Cardiac muscle cell (in vitro differentiated cells and primary cell): ENCODE measurements at places on chromosomes 3 and 15.

GRCh38 chr3:184630861-184631471, 69.4 kb downstream of the EPHB3 start:
- no peak for DNase-seq

GRCh38 chr3:55477306-55478303, 9.5 kb downstream of the WNT5A start:
- DNase-seq = no peak

DNA sequence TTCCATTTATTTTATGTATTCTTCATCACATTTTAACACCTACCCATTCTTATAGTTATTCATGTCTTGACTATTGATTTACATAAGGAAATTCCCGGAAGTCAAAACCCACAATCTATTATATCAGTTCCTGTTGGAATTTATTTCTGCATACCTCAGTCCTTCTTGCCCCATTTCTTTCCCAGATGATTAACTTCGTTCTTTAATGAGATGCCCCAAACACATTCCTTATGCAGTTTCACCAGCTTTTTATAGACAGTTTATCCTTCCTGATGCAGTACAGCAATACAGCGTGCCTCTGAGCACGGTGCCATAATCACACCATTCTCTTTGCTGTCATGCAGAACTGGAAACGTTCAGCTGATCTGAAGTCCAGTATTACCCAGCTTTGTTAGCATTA, 175.8 kb upstream of the NANOGP8 start:
- no peak for DNase-seq

- no peak for DNase-seq
Measured at GRCh38 chr3:10173926-10174435, 9.3 kb downstream of the IRAK2 start.

DNA sequence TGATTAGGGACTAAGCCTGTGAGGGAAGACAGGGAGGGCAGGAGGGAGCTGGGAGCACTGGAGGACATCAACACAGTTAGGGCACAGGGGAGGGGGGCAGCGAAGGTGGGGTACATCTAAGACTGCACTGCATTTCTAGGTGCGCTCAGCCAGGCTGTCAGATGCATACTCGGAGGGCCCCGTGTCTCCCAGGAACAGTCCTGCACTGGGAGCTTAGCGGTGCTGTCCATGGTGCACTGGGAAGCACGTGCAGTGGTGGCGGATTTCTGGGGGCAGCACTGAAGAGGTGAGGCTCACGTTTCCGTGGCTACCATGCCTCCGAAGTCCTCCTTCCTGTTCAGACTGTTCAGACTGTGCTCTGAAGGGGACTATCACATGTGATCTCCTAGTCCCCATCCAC, 54.4 kb downstream of the ROPN1B start:
- DNase-seq = no peak

DNA sequence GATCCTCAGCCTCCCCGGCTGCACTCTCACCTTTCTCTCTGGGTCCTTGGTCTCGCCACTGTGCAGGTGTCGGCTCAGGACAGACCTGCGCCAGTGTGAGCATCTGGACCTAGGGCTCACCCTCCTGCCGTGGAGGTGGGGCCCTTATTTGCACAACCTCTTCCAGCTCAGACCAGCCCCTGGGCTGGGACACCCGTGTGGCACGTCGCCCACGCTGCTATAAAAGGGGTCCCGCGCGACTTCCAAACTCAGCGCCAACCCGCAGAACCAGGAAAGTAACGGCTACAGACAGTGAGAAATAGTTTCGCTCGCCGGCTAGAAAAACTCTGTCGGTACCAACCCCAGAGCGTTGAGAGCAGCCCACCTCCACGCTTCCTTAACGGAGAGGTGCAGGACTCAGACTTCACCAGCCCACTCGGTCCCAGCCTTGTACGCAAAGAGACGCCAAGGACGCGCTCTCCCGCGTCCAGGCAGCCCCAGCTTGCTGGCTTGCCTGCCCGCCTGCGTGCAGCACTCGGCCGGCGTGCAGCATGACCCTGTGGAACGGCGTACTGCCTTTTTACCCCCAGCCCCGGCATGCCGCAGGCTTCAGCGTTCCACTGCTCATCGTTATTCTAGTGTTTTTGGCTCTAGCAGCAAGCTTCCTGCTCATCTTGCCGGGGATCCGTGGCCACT, at the start of the genes DUOX2 and DUOXA2:
Gene DUOX2, minus strand, starts transcription at position 97 of the 675 bp plus-strand sequence. CDS start 761 bp downstream, outside the sequence.
Gene DUOXA2, plus strand, starts transcription at position 251 of the 675 bp plus-strand sequence. Its CDS starts 280 bp downstream, at position 531.
- DNase-seq = peak; percentile 40

DNA sequence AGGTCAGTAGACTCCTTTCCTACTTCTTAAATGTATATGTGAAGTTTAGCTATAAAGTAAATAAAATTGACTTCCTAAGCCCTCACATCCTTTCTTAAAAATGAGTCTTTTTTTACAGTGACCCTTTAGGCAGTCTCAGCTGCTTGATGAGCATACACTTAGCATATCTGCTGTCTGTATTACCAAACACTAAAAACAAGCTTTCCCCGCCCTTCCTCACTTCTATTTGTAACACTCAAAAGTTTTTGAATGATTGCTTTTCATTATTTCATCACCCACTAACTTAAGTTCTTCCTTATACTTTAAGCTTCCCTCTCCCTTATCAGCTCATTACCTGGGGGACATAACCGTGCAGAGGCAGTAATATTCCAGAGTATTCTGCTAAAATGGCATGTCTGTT, 89.4 kb downstream of the PLOD2 start:
- DNase-seq = no peak

GRCh38 chr15:95989392-95989791, 341.1 kb upstream of the NR2F2 start:
- DNase-seq = no peak

DNA sequence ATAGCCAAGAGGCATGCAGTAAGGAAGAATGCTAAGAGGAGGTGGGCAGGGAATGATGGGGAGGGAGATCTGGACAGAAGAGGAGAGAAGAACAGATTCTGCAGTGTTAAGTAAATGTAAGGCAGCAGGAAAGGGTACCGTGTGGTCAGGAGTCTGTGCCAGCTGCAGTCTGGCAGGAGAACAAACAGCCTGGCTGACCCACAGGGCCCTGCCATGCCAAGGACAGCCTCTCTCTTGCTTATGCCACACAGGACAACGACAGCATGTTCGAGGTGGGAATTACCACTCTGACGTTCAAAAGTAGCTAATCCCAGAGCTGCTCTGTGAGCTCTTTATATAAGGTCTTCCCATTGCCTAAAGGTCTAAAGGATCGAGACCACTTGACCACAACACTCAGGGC, 31.3 kb downstream of the DAPK2 start:
- DNase-seq = no peak

DNA sequence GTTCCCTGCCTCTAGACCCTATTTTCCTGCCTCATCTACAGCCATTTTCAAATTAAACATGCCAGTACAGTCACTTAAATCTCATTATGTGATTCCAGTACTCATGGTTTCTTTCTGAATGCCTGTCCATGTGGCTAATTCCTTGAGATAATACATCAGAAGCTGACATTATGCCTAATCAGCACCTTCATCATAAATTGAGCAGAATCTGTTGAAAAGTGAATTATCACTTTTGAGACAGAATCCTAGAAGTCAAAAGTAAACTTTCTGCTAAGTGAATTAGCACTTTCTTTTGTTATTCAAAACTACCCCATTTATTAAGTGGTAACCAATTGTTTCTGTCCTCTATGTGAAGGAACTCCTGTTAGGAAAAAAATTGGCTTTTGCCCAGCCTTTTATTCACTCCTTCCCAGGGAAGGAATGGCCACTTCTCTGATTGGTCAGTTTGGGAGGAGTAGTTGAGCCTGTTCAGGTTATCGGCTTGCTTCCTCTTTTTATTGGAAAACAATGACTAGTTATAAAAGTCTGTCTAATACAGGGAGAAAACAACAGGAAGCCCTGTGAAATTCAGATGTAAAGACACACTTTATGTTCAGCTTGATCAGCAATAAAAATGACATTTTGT, 40.5 kb downstream of the OSTN start:
- peak; percentile 24 for DNase-seq

GRCh38 chr3:23219552-23219951, 16.4 kb downstream of the UBE2E2 start:
- no peak for DNase-seq

- DNase-seq = no peak
Measured at GRCh38 chr3:21747376-21747775, 3.6 kb downstream of the ZNF385D start.

GRCh38 chr15:81763304-81763703, 282.5 kb downstream of the MEX3B start:
- DNase-seq = no peak

- no peak for DNase-seq
Measured at GRCh38 chr3:130826516-130827182, 67.2 kb upstream of the ATP2C1 start.
